ENCODE measurements at places on chromosomes 6 and 20.

- no peak for DNase-seq
Measured at GRCh38 chr20:46351357-46352058, 43.2 kb upstream of the CDH22 start.

DNA sequence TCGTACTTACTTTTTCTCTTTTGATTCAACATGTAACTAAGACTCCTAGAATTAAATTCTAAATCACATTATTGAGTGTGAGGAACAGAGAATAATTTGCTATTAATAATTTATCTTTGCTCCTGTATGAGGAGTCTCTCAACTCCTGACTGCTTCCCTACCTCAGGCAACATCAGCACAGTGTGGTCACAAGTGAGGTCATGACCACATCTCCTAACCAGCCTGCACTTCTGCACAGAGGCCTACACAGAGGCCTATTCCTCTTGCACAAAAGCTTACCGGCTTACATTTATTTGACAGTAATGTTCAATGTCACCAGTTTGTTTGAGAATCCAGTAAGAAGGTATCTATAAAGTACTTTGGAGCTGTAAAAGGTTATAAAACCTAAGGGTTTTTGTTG lies 637.4 kb upstream of the MARCKS start:
- DNase-seq = no peak

- DNase-seq = no peak
Measured at GRCh38 chr20:58485393-58485792, 29.8 kb downstream of the APCDD1L start.

DNA sequence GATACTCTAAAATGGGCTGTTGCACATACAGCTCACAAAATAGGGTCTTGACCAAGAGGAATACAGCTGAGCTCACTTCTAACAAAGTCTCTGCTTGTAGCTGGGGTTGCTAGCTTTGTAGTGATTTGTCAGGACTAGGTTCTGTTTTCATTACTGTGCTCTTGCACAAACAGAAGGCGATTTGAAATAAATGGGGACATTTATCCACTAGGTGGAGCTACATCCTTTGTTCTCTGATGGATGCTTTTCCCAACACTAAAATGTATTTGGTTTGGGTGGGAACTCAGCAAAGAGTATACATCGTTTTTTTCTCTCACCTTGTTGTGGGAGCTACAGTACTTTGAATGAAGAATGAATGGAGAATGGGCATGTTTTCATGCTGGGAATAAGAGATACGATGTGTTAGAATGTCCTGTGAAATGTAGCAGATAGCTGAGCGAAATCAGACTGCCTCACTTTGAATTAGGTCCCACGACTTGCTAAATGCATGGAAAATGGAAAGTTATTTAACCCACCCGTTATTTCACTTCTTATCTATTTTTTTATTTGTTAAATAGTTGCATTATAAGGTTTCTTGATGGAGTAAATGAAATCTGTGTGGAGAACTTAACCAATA lies 494.7 kb upstream of the MAP3K7 start:
- peak; percentile 60 for DNase-seq

DNA sequence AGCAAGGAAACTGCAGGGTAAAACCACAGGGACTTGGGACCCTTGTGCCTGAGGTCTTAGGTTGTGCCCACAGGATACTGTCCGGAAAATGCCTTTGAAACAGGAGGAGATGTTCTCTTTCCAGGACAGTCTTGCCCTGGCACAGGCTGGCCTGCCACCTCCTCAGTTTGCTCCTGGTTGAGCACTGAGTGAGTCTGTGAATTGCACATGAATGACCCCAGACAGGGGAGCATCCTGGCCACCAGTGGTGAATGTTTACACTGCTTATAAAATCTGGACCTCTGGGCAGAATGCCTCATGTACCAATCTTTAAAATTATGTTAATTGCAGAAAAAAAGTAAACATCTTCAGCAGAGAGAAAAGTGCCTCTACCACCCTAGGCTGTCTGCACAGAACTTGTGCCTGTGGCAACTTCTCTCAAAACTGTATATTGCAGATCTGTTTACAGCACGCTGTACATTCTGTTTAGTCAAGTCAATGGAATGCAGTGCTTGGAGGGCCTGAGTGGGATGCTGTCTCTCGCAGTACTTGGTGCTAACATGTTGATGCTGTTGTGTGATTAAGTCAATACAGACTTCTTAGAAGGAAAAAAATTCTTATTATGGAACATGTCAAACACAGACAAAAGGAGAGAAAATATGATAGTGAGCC lies 242.1 kb downstream of the SOD2 start:
- no peak for DNase-seq

DNA sequence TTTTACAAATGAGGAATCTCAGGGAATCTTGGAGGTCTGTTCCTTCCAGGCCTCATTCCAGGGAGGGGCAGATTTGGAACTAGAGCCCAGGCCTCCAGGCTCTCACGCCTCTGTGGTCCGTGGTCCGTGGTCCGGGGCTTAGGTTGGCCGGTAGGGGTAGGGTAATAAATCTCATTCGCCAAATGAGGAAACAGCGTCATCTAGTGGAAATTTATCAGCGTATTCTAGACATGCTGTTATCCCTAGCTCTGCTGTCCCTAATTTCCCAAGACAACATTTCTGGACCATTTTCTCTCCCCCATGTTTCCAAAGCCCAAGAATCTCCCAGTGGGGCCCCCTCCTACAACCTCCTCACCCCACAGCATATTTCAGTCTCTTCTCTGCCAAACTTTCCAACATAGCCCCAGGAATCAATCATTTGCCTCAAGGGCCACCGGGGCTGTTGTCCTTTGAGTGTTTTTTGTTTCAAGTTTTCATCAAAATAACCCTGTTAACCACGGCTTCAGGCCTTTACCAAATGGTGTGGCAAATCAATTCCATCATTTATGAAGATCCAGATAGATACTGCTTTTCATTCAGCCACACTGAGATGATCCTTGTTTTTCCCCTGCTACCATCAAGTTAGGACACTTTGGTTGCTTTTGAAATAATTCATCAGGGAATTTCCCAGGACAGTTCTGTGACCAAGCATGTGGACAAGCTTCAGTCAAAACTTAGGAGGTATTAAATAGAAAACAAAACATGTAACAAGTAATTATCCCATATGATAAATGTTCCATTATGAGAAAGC lies 126.8 kb downstream of the ALDH8A1 start:
- peak; percentile 84 for DNase-seq

- no peak for DNase-seq
Measured at GRCh38 chr6:56040889-56041301, 165.5 kb upstream of the BMP5 start.

GRCh38 chr20:32028647-32029372 lies 18.6 kb downstream of the CCM2L start:
- DNase-seq = no peak

GRCh38 chr6:108421366-108421765 lies 126.5 kb downstream of the AFG1L start:
- DNase-seq = no peak

DNA sequence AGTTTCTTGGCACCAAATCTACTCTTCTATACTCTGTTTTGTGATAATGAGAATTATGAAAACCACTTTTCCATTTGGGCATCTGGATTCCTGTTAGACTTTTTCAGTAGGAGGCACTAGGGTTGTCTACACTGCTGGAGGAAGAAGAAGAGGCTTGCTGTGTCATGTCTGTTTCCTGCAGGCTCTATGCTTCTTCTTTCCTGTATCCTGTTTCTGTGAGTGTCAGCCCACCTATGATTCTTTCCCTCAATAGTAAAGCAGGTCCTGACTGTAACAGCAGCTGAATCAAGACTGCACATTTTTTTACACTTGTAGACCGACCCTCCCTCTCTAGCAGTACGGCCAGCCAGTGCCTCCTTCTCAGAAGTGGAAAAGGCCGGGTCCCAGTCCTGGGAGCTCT lies 603.9 kb downstream of the HDGFL1 start:
- no peak for DNase-seq

DNA sequence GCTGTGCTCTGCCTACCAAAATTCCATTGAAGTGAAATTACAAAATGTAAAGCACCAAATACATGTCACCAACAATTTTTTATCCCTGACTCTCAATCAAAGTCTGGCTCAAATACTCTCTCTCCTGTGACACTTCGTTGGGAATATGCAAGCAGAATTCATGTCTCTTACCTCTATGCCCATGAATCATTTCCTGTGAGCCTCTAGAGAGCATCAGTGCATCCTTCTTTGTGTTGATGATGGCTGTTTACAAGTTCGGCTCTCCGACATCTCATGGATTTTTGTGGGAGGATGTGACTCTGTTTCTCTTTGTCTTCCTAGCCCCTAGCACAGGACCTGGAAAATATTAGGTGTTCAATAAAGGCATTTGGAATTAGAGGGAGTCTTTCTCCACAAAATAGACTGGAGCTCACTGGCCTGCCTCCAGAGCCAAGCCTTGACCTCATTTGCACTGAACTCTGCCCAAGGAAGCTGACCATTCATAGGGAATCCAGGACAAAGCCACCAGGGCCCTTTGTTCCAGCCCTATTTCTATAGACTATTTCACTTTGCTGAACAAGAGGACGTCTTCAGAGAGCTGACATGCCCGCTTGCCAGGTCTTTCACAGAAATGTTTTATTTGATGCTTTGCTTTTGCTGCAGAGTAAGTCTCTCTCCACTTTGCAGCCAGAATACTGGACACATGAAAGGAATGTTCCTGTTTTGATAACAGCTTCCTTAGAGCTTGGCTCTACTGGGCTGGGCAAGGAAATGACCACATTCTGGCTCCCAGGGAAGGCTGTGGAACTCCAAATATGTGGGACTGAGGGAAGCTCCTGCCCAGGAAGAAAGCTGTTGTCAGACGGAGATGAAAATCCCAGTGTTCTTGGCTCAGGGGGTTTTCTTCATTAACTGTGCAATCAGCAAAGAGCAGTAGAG lies 194.5 kb upstream of the CDYL start:
- no peak for DNase-seq

DNA sequence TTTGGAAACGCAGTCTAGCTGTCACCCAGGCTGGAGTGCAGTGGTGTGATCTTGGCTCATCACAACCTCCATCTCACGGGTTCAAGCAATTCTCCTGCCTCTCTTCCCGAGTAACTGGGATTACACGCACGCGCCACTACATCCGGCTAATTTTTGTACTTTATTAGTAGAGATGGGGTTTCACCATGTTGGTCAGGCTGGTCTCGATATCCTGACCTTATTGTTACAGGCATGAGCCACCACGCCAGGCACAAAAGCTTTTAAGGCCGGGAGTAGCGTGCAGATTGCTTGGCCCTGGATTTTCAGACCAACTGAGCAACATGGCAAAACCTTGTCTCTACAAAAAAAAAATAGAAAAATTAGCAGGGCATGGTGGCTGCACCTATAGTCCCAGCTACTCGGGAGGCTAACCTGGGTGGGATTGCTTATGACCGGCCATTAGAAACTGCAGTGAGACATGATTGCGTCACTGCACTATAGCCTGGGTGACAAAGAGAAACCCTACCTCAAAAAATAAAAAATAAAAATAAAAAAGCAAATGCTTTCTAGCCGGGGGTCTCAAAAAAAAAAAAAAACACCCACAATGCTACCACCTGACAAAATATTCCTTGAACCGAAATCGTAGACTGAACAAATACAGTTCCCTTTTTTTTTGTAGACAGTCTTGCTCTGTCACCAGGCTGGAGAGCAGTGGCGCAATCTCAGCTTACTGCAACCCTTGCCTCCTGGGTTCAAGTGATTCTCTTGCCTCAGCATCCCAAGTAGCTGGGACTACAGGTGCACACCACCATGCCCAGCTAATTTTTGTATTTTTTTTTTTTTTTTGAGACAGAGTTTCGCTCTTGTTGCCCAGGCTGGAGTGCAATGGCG lies 15.0 kb downstream of the RBM39 start:
- DNase-seq = no peak

DNA sequence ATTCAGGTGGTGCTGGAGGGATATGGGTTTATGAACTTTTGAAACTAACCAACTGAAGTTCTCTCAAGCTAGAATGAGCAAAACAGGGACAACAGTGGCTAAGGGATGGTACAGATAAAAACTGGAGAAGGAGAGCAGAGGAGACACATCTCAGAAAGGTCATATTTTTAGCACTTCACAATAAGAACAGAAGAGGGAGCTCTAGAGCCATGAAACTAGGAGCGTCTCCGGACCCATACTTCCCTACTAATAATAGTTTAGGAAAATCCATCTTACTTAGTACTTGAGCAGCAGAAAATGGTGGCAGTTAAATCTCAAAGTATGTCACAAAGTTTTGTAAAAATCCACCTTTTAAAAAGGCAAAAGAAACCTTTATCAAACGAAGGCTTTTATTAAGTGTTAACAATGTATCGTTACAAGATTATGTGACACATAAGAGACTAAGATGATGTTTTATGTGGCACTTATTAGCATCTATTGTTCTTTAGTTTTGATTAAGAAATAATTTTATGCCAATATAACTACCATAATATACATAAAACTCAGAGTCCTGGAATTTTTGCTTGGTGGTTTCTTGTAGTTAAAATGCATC lies 278.6 kb downstream of the TBC1D32 start:
- peak; percentile 17 for DNase-seq

DNA sequence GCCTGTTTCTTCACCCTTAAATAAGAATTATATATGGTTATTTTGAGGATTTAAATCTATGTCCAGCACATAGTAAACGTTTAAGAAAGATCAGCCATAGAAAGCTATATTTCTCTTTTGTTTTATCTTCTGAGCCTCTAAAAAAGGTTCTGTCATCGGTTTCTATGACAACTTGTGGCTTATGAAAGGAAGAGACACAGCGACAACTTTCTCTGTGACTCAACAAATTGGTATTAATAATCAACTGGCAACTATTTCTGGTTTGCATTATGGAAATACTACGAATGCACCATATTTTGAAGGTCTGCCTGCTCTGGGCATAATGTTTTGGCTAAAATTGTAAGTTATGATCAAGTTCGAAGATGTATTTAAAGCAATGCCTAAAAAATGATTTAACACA lies 751.0 kb downstream of the CD109 start:
- no peak for DNase-seq

GRCh38 chr6:1705183-1705582 lies 95.5 kb downstream of the FOXC1 start:
- no peak for DNase-seq

DNA sequence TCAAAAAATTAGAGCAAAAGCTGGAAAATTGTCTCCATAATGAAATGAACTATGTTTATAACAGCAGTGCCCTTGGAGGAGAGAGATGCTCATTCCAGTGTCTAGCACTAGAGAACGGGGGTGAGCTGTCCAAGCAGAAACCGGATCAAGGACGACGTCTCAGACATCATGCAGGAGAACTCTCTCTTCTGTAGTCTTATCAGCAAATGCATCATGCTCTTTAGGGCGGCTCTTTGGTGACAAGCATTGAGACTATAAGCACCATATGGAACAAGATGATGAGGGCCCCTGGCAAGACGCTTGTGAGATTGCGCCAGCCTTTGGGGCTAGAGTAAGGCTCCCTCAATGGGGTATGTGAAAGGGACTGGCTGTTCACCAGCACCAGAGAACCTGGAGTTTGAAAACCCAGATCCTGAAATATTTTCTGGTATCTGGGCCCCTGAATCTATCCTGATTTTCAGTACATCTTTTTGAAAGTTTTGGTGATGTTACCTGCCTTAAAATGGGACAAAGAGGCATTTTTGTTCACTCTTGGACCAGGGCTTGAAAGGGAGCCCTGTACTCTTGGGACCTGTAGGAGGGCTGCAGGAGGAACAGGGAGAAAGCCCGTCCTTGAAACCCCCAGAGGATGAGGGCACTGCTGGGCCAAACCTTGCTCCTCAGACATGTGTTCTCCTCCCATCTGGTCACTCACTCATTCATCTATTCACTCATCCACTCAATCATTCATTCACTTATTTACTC lies 127.6 kb downstream of the TTLL2 start:
- no peak for DNase-seq

Measured in renal cortex interstitium (tissue), 15 donors.